ENCODE measurements at places on chromosomes 16 and 17.

DNA sequence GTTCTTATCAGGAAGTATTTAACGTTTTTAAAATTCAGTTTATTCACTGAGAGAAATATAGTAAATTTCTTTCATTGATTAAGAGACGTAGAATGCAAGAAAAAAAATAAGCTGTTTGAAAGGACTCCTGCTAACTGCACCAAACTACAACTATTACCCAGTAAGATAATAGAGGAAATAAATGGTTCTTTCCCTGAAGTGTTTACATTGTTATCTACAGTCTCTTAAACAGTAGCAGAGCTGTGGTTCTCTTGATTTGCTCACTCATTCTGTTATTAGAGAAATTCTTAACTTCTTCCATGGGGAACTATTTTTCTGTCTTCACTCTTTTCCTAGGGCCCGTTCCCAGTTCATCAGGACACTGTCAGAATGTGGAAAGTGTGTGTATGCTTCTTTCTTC is 973.0 kb downstream of the KCNJ2 start:
- DNase-seq: no peak

- peak; percentile 77 for DNase-seq
Measured at GRCh38 chr16:89721546-89722391, 432 bp downstream of the ZNF276 start.

- DNase-seq: no peak
Measured at GRCh38 chr16:67995423-67995822, 3.9 kb downstream of the DPEP2 start.

DNA sequence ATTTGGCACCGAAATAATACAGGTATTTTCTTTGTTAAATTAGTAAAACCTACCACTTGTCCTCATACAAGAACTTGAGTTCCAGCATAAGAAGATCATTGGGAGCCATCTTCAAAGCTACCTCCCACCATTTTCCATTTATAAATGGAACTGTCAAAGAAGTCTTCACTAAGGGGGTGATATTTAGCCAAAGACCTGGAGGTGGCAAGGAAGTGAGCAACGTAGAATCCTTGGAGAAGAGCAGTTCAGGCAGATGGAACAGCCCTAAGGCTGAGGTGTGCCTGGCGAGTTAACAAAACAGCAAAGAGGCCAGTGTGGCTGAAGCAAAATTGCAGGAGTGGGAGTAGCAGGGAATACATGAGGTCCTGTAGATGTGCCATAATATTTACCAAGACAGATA is 1.8 kb downstream of the KCNJ16 start:
- DNase-seq: no peak

- no peak for DNase-seq
Measured at GRCh38 chr16:11576427-11577289, 10.1 kb downstream of the LITAF start.

DNA sequence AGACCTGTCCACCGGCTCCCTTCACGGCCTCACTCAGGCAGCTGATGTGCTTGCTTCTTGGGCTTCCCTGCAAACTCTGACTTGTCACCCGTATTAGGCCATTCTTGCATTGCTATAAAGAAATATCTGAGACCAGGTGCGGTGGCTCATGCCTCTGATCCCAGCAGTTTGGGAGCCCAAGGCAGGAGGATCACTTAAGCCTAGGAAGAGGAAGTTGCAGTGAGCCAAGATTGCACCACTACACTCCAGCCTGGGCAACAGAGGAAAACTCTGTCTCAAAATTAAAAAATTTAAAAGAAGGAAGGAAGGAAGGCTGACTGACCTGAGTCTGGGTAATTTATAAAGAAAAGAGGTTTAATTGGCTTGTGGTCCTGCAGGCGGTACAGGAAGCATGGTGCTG is 17.0 kb downstream of the SOST start:
- DNase-seq: no peak

GRCh38 chr17:29240968-29241963 is 5.4 kb upstream of the CRYBA1 start:
- DNase-seq: no peak

GRCh38 chr16:57061084-57061905 is 31.1 kb upstream of the CPNE2 start:
- DNase-seq: no peak

- DNase-seq: no peak
Measured at GRCh38 chr17:49546546-49547535, 28.8 kb upstream of the NXPH3 start.

DNA sequence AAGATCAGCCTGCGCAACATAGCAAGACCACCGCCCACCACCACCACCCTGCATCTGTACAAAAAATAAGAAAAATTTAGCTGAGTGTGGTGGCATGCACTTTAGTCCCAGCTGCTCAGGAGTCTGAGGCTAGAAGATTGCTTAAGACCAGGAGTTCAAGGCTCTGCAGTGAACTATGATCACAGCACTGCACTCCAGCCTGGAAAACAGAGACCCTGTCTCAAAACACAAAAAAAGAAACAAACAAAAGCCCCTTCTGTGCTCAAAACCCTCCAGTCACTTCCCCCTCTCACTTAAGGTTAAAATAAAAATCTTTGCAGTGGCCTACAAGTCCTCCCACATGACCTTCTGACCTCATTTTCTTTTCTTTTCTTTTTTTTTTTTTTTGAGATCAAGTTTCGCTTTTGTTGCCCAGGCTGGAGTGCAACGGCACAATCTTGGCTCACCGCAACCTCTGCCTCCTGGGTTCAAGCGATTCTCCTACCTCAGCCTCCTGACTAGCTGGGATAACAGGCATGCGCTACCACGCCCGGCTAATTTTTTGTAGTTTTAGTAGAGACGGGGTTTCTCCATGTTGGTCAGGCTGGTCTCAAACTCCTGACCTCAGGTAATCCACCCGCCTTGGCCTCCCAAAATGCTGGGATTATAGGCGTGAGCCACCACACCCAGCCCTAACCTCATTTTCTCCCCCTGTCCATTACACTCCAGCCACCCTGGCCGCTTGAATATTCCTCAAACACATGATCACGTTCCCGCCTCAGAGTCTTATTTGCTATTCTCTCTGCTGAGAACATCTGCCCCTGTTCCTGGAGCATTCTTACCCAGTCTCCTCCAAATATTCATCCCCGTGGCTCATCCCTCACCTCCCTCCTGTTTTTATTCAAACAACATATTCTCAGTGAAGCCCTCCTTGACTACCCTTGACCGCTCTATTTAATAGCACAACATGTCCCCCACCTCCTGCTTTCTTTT is 126.6 kb upstream of the MED13 start:
- DNase-seq: no peak

DNA sequence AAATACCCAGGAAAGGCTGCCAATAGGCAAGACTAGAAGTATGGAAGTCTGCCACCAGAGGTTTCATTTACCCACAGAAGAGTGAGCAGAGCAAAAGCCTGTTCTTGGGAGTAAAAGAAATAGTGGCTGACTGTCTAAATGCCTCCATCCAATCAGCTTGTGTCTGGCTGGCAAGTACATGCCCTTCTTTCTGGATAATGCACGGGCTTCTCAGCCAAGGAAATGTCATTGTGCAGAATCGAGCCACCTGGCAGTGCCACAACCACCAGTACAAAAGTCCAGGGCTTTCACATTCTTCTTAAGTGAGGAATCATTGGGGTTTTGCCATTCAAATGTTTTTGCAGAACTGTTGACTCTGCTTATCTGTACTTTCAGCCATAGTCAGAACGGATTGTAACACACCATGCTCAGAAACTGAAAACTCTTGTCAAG is 10.1 kb upstream of the ERCC4 start:
- DNase-seq: no peak

- no peak for DNase-seq
Measured at GRCh38 chr16:50192386-50193050, 39.4 kb downstream of the TENT4B start.

DNA sequence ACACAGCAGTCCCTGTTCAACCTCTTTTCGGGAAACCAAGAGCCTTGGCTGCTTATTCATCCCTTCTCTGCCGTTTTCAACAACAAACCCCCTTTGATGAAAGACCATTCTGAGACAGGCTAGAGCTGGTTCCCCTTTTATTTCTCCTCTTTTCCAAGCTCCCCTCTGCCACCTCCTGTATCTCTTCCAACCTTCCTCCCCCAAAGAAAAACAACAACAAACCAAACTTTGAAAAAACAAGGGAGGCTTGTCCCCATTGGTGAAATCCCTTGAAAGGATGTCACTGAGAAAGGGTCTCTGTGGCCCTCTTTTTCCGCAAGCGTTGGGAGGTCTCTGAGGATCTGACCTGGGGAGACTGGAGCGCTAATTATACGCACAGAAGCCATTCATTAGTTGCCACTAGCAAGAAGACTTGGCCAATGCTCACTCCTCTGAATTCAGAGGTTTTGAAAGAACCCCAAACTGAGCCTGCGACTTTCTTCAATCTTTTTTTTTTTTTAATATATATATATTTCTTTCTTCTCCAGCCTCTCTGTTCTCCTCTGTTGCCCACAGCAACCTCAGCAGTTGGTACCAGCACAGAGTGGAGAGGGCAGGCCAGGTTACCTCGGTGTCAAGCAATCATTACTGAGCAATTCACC is 101.4 kb downstream of the PITPNC1 start:
- no peak for DNase-seq

- no peak for DNase-seq
Measured at GRCh38 chr16:88783391-88784073, 1.5 kb downstream of the PIEZO1 start.

DNA sequence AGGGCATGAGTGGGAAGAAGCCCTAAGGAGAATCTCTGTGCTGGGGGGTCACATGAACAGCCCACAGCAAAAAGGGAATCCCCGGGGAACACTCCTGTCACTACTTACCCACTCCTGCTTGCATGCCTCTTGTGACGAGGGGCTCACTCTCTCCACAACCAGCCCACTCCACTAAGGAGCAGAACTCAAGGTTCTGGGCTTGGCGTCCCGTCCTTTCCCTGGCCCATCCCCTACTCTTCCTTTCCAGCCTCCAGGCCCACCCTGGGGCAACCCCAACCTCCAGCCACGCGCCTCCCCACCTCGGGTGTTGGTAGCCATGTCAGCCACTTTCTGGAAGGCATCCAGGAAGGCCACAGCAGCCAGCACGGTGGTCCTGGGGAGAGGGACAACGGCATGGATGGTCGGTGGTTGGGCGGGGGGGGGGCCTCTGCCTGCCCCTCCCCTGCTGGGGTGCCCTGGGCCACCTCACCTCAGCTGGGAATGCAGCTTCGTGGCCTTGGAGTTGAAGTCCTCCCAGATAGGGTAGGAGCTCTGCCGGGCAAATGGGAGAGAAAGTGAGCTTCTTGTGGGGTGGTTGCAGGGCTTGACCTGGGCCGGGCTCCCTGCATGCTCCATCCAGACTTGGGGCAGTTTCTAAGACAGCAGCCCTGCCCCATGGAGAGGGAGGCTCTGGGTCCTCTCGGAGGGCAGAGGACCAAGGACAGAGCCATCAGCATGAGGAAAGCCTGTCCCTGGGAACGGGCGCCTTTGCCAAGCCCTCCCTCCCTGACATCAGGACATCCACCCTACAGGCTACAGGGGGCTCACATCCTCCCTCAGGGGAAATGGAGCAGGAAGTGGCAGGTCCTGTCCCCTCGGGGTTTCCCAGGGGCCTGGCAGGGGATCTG is 5.1 kb downstream of the MTSS2 start:
- no peak for DNase-seq

GRCh38 chr17:6823011-6823442 is 8.5 kb downstream of the TEKT1 start:
- DNase-seq: no peak

- DNase-seq: no peak
Measured at GRCh38 chr17:29004081-29004692, 1.6 kb downstream of the SEZ6 start.

GRCh38 chr16:72198021-72198711 is 26.2 kb upstream of the PMFBP1 start:
- no peak for DNase-seq

DNA sequence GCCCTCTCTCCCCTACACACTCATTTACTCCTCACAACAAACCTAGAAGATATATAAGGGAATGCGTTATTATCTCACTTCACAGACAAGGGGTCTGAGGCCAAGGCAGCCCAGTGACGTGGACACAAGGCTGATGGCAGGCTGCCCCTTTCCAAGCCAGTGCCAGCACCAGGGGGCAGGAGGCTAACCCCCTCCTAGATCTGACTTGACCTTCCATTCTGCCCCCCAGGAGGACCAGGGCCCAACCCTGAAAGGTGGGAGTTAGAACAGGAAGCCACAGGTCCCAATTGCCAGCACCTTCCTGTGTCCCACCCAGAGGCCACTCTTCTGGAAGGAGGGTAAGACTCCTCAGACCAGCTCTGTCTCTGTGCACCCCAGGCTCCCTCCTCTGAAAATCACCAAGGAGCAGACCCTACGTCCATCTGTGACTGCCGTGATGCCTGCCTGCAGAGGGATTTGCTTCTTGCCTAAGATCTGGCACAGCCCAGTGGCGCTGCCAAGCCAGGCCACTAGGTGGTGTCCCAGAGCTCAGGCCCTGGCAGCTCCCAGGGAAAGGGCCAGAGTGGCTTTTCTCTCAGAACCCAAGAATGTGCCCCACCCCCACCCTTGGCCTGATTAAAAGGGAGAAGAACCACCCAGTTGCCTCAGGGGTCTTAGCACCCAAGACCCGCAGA is 42.4 kb upstream of the MRPS23 start:
- peak; percentile 77 for DNase-seq

DNA sequence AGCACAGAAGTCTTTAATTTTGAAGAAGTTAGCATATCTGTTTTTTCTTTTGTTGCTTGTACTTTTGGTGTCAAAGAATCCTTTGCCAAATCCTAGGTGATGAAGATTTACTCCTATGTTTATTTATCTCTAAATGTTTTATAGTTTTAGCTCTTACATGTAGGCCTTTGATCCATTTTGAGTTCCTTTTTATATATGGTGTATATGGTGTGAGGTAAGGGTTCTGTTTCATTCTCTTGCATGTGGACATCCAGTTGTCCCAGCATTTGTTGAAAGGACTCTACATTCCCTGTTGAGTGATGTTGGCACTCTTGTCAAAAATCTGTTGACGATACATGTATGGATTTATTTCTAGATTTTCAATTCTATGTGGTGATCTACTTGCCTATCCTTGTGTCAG is 62.2 kb downstream of the RNF213 start:
- DNase-seq: no peak

GRCh38 chr17:57482657-57483056 is 226.3 kb downstream of the MSI2 start:
- no peak for DNase-seq

- DNase-seq: no peak
Measured at GRCh38 chr16:4663777-4664465, 29.4 kb upstream of the NUDT16L1 start.

DNA sequence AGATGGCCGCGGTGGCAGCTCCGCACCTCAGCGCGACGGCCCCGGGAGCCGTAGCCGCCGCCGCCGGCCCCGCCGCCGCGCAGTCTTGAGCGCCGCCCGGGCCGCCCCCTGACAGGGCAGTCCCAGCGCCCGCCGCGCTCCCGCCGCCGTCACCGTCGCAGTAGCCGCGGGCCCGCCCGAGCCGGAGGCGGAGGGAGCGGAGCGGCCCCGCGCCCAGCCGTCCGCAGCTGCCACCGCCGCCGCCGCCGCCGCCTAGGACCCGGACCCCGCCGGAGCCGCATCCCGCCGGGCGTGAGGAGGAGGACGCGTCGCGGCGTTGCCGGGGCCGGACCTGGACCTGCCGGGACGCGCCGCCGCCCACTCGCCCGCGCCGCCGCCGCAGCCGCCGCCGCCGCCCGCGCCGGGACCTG is 218 bp downstream of the TNRC6C start:
- no peak for DNase-seq

- no peak for DNase-seq
Measured at GRCh38 chr17:71118039-71118438, 948.7 kb downstream of the KCNJ2 start.

GRCh38 chr17:50491505-50491904 is 12.8 kb downstream of the RSAD1 start:
- DNase-seq: no peak

Measured in stimulated activated CD4-positive, alpha-beta T cell treated with anti-CD3 and anti-CD28 coated beads, TNF-alpha, amount 100 ng/mL, for 1 hour (primary cell).